ENCODE measurements at places on chromosomes 12 and 14.

DNA sequence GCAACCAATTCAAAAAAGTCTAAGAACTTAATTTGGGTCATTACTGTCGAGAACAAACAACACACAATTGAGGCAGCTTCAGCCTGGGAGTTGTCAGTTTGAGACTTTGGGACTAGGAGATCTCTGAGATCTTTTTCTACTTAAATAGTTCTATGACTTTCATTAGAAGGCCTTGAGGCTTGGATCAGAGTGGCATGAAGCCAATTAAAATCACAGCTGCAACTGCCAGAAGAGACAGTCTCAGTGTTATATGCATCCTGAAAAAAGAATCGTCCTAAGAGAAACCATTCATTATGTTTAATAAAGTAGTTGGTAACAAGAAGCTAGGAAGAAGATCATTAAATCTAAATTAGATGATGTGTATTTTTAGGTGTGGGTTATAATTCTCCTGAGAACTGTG lies 170.8 kb upstream of the RASSF8 start:
- DNase-seq, result no peak

DNA sequence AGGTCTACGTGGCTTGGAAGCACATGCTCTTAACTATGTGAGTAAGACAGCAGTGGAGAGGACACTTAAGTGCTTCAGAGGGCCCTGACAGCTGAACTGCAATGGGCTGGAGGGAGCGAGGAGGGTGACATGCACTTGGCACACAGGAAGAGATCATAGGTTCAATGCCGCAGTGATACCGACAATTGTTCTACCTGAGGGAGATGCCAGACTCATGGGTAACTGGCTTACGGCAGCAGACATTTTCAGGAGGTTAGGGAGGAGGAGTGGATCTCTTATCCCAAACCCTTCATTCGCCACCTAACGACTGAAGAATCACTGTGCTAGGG lies 68.4 kb downstream of the NTF3 start:
- no peak for DNase-seq

GRCh38 chr12:123892180-123892559 lies 80.5 kb downstream of the CCDC92 start:
- DNase-seq, result no peak

GRCh38 chr12:113464852-113465719 lies 6.6 kb downstream of the LHX5 start:
- DNase-seq, result no peak

- no peak for DNase-seq
Measured at GRCh38 chr12:101498252-101498651, 23.1 kb downstream of the SPIC start.

- no peak for DNase-seq
Measured at GRCh38 chr12:45726603-45727300, 2.8 kb upstream of the ARID2 start.

DNA sequence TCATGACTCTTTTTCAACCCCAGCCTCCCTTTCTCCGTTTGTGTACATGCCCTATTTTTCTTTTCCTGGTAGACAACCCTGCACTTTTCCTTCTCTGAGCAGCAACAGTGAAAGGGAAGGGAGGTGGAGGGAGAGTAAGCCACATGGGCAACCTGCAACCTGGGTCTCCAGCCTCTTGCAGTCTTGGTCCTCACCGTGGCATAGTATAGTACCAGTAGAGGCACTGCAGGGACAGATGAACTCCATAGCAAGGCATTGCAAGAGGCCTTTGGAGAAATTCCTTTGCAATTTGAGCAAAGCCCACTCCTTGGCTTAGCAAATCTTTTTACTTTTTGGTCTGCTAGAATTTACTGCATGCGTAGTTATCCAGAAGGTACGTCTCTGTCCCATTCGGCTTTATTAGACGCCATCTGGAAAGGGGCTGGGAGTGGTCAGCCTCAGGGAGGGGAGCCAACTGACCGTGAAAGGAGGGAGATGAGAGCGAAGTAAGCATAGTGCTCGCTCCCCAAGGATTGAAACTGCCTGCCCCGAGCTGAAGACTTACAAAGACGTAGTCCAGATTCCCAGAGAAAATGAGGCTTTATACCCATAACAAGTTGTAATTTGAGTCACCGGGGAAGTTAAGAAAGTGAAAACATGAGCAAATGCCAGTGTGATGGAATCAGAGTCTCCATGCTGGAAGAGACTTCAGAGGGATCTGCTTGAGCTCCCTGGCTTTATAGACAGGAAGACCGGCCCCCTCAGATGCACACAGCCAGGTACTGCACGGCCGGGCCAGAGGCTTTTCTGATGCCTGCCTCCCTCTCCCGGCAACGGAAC lies 332.0 kb downstream of the CACNA1C start:
- no peak for DNase-seq

DNA sequence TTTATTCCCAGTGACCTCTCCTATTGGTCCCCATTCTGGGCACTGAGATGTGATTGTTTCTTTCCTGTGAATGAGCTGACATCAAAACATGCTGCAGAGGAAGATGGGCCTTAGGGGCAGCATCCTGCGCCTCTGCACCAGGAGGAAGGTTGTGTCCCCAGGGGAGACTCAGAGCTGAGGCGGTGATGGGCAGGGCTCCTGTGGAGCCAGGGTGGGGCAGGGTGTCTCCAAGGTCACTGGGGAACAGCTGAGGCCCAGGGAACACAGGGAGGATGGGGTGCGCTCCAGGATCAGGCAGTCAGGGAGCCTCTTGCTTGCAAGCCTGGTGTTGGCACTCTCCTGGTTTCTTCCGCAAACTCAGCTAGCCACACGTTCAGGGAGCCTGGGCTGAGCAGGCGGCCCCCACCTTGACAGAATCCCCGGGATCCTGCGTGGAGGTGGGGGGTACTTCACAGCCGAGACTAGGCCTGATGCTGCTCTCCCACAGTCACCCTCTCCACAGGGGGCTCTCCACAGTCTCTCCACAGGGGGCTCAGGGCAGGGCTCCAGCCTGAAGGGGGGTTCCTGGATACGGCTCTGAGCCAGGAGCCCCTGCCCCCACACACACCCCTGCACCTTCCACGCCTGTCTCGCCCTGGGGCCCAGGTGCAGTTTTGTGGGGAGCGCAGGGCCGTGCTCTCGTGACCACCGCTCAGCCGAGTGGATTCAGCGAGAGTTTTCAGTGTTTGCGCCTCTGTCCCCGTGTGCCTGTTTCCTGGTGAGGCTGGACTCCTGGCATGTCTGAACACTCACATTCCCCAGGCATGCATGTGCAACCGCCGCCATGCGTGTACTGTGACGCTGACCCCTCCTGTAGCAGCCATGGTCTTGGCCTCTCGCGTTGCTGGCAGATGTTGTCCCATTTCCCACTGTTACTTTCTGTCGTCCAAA lies 264.7 kb downstream of the SEC23A start:
- no peak for DNase-seq

DNA sequence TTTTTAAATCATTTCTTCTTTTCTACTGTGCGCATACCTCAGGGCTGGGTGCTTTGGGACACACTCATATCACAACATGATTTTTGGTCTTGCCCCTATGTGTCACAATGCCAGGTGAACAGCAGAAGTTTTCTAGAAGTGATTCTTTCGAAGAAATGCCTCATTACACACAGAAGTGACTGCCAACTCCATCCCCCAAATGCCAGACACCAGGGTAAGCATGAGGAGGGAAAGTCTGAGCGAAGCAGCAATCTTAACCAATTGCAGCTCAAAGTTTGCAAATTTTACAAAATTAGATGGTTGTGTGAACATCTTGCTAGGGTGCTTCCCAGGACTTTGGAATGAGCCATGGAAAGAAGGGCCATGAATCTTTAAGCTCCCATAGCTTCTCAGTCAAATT lies 87.3 kb upstream of the PLEKHA5 start:
- no peak for DNase-seq

DNA sequence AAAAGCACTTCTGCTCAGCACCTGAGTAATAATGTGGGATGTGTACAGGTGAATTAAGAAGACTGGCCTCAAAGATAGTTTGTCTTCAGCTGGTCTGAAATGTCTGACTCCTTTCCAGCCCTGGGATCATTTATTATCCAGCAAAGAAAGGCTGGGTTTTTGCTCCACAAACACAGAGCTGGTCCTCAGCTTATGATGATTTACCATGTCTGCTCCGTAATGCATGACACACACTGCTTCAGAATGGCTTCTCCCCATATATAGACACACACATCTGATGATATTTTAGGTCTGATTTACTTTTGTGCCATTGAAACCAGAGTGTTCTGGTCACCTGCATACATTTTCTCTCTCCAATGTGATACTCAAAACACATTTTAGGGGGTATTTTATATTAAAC lies 225.0 kb downstream of the SLC25A21 start:
- DNase-seq, result no peak
